MV-4-11 (cell line): ENCODE measurements at places on chromosomes 3 and 15.

- no peak for DNase-seq
Observed at GRCh38 chr15:64865998-64866520, 24.3 kb downstream of the PLEKHO2 start.

- no peak for DNase-seq
Observed at GRCh38 chr3:166580561-166580960, 743.3 kb upstream of the BCHE start.

- DNase-seq, result no peak
Observed at GRCh38 chr3:39707314-39707909, 102.0 kb upstream of the MYRIP start.

DNA sequence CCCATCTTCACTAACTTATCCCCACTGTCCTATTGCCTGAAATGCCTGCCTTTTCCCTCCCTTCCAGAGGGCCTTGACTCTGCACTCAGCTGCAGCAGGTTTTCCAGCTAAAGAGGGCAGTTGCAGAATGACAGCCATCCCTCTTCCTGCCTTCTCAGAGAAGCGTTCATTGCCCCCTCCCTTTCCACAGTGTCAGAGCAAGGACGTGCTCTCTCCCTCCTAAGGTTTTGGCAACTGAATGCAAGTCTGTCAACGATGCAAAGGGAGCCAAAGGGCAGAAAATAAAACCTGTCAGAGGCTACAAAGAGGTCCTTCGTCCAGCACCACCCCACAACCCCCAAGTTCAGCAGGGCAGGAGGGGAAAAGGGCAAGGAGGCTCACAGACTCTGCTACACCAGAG, 230.1 kb upstream of the THBS1 start:
- DNase-seq, result no peak

- DNase-seq, result no peak
Observed at GRCh38 chr15:96735632-96736240, 405.2 kb downstream of the NR2F2 start.

- no peak for DNase-seq
Observed at GRCh38 chr3:27311400-27311799, 57.8 kb downstream of the NEK10 start.

DNA sequence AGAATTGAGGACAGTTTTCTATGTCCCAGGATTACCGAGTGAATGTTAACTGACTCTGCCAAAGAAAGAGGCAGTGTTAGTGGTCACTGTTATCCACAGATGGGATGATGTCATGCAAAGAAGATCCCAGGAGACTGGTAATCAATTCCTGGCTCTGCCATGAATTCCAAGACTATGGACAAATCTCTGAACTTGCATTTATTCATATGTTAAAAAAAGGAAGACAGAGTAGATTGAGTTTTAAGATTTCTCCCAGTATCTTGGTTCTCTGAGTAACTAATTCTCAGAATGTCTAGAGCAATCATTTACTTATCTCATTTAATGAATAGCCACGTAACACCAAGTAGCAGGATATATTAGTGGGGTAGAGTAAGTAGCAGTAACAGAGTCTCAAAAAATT, 11.5 kb upstream of the MAP3K13 start:
- DNase-seq, result no peak

- DNase-seq, result no peak
Observed at GRCh38 chr3:131526801-131527347, 24.1 kb upstream of the MRPL3 start.

- DNase-seq, result no peak
Observed at GRCh38 chr3:115208066-115208750, 61.1 kb upstream of the ZBTB20 start.

- no peak for DNase-seq
Observed at GRCh38 chr3:49121132-49121736, 611 bp upstream of the USP19 start.

- no peak for DNase-seq
Observed at GRCh38 chr3:113329757-113330156, 111.5 kb downstream of the CFAP44 start.

DNA sequence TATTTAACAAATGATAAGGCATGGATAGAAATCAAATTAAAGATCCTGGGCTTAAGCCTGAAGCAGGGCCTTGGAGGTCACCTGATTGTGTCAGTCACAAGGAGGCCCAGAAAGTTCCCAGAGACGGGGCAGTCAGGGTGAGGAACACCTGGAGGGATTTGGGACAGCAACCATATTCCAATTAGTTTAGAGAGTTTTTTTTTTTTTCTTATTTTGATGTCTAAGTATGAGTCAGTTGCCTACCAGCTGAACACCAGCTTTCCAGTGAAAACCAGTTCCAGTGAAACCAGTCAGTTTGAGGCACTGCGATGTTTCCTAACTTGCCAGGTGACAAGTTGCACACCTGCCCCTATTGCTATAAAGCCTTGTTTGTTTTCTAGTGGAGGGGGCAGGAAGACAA, 350.7 kb upstream of the AZI2 start:
- DNase-seq, result no peak

- no peak for DNase-seq
Observed at GRCh38 chr3:134801204-134801958, 6.3 kb downstream of the EPHB1 start.

DNA sequence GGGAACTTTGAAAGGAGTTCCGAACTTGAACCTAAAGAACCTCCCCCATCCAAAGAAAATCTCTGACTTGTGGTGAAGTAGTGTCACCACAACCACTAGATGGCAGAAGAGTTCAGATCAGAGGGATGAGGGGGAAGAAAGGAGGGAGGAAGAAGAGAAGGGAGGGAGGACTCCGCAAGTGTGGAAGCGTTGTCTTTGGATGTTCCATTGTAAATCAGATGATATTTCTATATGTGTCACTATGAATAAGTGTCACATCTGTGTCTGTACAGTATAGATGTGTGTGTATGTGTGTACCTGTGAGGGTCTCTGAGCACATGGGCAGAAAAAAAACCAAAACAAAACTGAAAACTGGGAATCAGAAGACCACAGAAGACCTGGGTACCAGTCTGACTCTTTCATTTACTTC, 16.9 kb downstream of the SLC24A1 start:
- peak; percentile 71 for DNase-seq

DNA sequence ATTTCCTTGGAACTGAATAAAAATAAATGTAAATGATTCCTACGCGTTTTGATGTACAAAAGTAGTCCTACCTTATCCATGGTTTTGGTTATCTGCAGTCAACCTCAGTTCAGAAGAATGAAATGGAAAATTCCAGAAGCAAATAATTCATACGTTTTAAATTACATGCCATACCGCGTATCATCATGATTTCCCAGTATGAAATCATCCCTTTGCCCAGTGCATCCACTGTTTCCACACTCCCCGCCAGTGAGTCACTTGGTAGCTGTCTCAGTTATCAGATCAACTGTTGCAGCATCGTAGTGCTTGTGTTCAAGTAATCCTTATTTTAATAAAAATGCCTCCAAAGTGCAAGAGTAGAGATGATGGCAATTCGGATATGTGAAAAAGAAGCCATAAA, 9.1 kb upstream of the MFSD1 start:
- no peak for DNase-seq

DNA sequence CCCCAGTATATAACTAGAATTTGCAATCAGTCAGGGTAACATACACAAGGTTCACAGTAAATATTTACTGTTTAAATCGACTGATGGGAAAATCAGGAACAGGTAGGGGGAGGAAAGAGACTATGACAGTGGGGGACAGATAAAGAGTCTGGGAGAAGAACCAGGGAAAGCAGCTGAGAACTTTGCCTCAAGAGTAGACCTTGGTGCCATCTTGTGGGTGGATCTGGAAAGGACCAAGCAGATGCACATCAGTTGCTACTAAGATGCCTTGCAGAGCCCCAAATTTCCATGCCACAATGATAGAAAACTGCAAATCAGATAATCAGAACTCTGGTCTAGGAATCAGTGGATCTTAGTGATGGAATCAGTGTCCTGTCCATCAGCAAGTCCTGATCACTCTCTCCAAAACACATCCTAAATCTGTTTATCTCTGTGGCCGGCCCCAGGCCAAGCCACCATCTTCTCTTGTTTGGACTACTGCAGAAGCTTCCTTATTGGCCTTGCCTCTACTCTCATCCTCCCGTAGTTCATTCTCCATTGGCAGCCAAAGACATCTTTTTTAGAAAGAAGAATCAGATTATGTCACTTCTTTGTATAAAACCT, 62.7 kb downstream of the PDE8A start:
- peak; percentile 25 for DNase-seq

GRCh38 chr15:98774756-98775497, 126.6 kb downstream of the IGF1R start:
- no peak for DNase-seq

GRCh38 chr3:99669879-99670555, 31.6 kb downstream of the COL8A1 start:
- no peak for DNase-seq

GRCh38 chr3:112675943-112676535, 35.1 kb upstream of the CCDC80 start:
- peak; percentile 57 for DNase-seq
